ENCODE measurements at places on chromosomes 7 and 10. TPM values are rescaled to one million over a fixed set of nuclear protein-coding genes. Genes with fewer than 3 reads are reported as not detected.

HHEX gene
- 0.53 TPM for total RNA-seq

MASTL gene
- total RNA-seq = 39.9 TPM

ACBD7 gene
- total RNA-seq = 3.1 TPM

SRRM3 gene
- 0.26 TPM for total RNA-seq

NPS gene
- not detected for total RNA-seq

OR9A4 gene
- total RNA-seq = 0.58 TPM

MACROH2A2 gene
- total RNA-seq = 2.5 TPM

RAMP3 gene
- total RNA-seq = not detected

ASB10 gene
- not detected for total RNA-seq

FAM241B gene
- 16.0 TPM for total RNA-seq

NKX1-2 gene
- not detected for total RNA-seq

DLX5 gene
- not detected for total RNA-seq

HOGA1 gene
- not detected for total RNA-seq

PLAU gene
- total RNA-seq = 0.37 TPM

NRP1 gene
- 0.90 TPM for total RNA-seq

FFAR4 gene
- not detected for total RNA-seq

WASHC2C gene
- total RNA-seq = 43.3 TPM

TUBB8 gene
- total RNA-seq = not detected

CPA1 gene
- not detected for total RNA-seq

MMD2 gene
- total RNA-seq = not detected

ECD gene
- 27.8 TPM for total RNA-seq

FXYD4 gene
- total RNA-seq = not detected

CYP26C1 gene
- not detected for total RNA-seq

VWDE gene
- total RNA-seq = 6.1 TPM

UFSP1 gene
- total RNA-seq = 0.79 TPM

HMX2 gene
- total RNA-seq = 0.19 TPM

FERD3L gene
- not detected for total RNA-seq

CFAP58 gene
- 1.3 TPM for total RNA-seq

ARHGAP22 gene
- total RNA-seq = 0.48 TPM

INMT gene
- total RNA-seq = 0.21 TPM

CEP41 gene
- total RNA-seq = 8.3 TPM

ZP3 gene
- 3.4 TPM for total RNA-seq

NPC1L1 gene
- total RNA-seq = not detected

PLXNA4 gene
- total RNA-seq = 1.4 TPM

AGR3 gene
- not detected for total RNA-seq

EVX1 gene
- total RNA-seq = not detected

PTPN20 gene
- total RNA-seq = 0.22 TPM

PHKG1 gene
- total RNA-seq = 6.0 TPM

ADAMTS14 gene
- 0.19 TPM for total RNA-seq
